ENCODE measurements at places on chromosomes 5 and 9. TPM values are rescaled to one million over a fixed set of nuclear protein-coding genes. Genes with fewer than 3 reads are reported as not detected.

Gene OGN
- total RNA-seq, result not detected

DNA sequence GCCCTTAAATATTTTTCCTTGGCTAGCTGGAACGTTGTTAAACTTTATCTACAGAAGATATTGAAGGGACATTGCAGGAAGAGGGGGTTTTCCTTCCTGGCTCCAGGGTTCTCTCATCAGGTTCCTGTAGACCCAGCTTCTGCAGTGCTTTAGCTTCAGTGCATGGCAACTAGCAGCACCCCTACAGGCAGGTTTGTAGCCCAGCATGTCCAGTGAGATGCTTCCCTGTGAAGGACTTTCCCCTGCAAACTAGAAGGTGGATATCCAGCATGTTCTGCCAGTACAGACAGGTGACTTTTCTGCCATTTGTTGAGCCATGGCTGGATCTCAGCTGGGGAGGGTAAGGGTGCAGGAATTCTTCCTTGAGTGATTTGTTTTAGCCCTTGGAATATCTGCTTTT is 10.4 kb downstream of the CCL28 start:
- no peak for DNase-seq

DNA sequence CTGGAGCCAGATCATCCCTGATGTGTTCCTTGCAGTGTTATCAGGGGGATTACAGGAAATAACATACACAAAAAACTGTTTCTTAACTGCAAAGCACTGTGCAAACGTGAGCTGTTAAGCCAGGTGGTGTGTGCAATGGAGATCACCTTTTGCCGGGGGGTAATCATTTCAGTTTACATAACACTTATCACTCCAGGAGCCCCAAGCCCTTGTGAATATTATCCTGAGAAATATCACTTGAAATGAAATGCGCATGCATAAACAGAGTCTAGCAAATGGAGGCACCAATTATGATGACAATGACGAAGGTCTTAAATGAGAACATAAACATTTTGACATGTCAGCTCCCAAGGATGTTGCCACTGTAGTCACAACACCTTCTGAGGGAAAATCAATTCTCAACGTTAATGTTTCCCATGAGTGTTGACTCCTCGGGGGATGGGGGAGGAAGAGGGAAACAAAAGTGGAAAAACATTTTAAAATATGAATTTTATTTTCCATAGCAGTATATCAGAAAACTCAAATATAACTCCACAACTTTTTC is 54.5 kb upstream of the RAD23B start:
- no peak for DNase-seq

DNA sequence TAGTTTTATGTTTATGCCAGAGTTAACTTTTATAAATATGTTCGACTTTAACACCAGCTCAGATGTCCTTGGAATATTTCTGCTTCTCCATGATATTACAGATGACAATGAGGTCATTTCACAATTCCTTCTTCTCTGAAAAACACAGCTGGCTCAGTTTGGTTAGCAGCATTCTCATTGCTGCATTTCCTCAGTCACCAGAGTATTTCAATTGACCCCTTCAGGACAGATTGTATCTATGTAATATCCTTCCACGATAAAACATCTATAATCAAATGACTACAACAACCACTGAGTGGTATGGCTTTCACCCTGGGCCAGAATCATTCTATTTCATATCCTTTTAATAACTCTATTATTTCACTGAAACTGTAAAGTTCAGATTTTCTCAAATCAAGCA is 148.7 kb downstream of the OXCT1 start:
- no peak for DNase-seq

Gene CARTPT
- not detected for total RNA-seq

- DNase-seq, result peak; percentile 17
Measured at GRCh38 chr5:37552770-37553719, 173.9 kb downstream of the WDR70 start.

Gene CNTLN
- 9.1 TPM for total RNA-seq

Gene SOX30
- total RNA-seq, result not detected

Gene ANKRD18A
- 1.6 TPM for total RNA-seq

DNA sequence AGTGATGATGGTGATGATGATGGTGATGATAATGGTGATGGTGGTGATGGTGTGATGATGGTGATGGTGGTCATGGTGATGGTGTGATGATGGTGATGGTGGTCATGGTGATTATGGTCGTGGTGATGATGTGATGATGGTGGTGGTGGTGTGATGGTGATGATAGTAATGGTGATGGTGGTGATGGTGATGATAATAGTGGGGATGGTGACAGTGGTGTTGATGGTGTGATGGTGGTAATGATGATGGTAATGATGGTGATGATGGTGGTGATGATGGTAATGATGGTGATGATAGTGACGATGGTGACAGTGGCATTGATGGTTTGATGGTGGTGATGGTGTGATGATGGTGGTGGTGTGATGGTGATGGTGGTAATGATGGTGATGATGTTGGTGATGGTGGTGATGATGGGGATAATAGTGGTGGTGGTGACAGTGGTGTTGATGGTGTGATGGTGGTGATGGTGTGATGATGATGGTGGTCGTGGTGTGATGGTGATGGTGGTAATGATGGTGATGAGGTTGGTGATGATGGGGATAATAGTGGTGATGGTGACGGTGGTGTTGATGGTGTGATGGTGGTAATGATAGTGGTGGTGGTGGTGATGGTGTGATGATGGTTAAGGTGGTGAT is 6.5 kb downstream of the STKLD1 start:
- no peak for DNase-seq

GRCh38 chr5:16229357-16229940 is 49.9 kb upstream of the MARCHF11 start:
- DNase-seq, result no peak

Gene DOCK2
- total RNA-seq, result not detected

- DNase-seq, result no peak
Measured at GRCh38 chr5:72380492-72381274, 60.5 kb downstream of the PTCD2 start.

Gene SNCB
- 1.7 TPM for total RNA-seq

Gene GAPT
- not detected for total RNA-seq

Gene SLC6A19
- 1.0 TPM for total RNA-seq

Gene PCDHB14
- total RNA-seq, result 0.55 TPM

Gene RNF130
- total RNA-seq, result 67.9 TPM

GRCh38 chr5:167764641-167765289 is 526.7 kb upstream of the WWC1 start:
- no peak for DNase-seq

DNA sequence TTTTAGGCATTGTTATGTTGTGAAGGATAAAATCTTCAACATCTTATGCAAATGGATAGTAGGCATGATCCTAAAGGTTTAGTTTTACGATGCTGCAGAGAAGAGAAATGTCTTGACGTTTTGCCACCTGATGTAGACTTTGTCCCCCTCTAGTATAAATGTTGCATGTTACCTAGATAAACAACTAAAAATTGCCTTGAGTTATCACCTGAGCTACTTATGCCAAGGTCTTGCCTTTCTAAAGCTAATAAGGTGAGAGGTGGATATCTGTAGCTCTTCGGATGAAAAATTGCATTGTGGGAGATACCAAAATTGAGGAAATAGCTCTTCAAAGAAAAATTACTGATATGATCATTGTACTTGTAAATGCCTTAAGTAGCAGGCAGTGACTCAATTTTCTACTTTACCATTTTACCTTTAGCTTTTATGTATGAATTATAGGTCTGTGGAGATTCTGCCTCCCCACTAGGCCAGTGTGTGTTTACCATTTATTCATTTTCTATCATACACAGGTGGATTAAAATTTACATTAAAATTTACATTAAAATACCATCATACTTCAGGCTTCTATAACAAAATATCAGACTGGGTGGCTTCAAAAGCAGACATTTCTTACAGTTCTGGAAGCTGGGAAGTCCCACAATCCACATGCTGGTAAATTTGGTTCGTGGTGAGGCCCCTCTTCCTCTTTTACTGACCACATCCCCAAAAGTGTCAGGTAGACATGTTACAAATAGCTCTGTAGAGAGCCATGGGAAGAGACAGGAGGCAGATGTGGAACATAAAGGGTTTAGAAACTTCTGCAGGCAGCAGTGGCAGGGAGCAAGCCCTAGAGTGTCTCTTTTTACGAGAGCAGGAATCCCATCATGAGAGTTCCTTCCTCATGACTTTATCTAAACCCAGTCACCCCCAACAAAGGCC is 100.7 kb upstream of the ERBIN start:
- DNase-seq, result no peak

Gene SHOC1
- total RNA-seq, result not detected

All from G401 (cell line).